NCI-H1436 treated with DMSO at 0.1 percent for 48 hours (cell line): ENCODE measurements at places on chromosomes 7 and 10.

GRCh38 chr10:565146-565545 is 124.3 kb downstream of the DIP2C start:
- no peak for DNase-seq

- DNase-seq = peak; percentile 82
Observed at GRCh38 chr7:9945131-9945530, 1028.5 kb upstream of the PHF14 start.

DNA sequence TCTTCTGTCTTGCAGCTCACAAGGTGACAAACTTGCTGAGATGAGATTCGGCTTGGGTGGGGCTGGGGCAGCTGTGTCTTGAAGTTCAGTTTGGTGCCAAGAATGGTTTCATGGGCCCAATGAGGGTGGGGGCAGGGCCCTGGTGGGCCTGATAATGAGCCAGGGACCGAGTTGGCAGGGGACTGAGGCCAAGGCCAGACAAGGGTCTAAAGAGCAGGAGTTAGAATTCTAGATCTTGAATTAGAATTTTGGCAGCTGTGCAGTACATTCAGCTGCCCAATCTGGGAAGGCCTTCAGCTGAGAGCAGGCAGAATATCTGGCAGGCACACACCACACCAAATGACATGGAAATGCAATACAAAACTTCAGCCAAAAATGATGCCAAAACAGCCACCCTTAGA is 1.5 kb upstream of the JAZF1 start:
- no peak for DNase-seq

GRCh38 chr7:111729483-111729882 is 167.2 kb upstream of the IMMP2L start:
- no peak for DNase-seq

- no peak for DNase-seq
Observed at GRCh38 chr10:68192113-68192512, 39.8 kb downstream of the ATOH7 start.

- DNase-seq = no peak
Observed at GRCh38 chr10:80454513-80455460, 677 bp downstream of the TSPAN14 start.

- no peak for DNase-seq
Observed at GRCh38 chr10:124639206-124639605, 105.0 kb downstream of the FAM53B start.
